ENCODE measurements at places on chromosomes 13 and 19.

GRCh38 chr19:12667731-12668302, 1.2 kb downstream of the WDR83 start:
- DNase-seq: no peak

- no peak for DNase-seq
Observed at GRCh38 chr19:10361569-10362011, 18.8 kb downstream of the TYK2 start.

- peak; percentile 54 for DNase-seq
Observed at GRCh38 chr19:17719730-17720400, 585 bp downstream of the MAP1S start.

- DNase-seq: no peak
Observed at GRCh38 chr13:43326100-43326499, 302.7 kb downstream of the DNAJC15 start.

DNA sequence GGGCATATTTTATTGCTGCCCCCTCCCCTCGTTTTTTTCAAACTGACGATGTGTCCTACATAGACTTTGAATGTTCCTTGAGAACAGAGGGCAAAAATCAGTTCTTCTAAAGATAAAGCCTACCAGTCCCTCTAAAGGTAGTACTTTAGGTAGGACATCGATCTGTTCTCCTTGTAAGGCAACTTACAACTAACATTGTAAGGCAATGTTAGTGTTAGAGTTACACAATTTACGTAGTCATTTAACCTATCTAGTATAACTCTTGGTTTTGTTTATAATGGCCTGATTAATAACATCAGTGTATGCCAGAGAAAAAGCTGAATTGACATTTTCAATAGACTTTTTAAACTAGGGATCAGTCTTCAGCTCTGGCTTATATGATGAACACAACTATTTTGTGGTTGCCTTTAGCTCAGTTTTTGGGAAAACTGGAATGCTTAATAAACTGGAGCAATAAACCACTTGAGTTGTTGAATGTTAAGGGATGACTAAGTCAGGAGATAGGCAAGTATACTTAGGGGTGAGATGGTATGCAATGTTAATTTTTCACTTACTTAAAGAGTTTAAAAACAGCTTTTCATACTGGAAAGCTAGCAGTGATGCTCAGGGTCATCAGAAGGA, 2.2 kb downstream of the NDFIP2 start:
- DNase-seq: no peak

DNA sequence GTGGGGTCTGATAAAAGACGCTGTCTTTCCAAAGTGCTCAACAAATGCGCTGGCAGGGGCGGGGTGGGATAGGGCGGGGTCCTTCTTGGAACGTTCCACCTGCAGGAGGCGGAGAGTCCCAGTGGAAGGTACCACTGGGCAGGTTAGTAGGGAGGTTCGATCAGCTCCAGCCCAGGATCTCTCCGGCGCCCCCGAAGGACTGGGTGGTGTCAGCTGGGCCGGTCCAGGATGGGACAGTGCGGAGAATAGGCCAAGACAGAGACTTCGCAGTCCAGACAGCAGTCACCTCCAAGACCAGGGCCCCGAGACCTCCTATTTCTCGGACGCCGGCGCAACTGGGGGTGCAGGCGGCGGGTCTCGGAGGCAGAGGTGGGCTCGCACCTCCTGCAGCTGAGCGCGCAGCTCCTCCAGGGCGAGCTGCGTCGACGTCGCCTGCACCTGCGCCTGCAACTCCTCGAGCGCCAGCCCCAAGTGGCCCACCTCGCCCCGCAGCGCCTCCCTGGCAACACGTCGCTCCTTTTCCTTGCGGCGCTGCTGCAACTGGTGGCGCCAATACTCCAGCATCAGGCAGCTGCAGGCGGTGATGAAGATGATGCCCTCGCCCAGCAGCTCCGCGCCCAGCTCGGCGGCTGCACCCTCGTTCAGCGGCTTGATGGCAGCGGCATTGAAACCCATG, 21.6 kb downstream of the VASP start:
- peak; percentile 40 for DNase-seq

- no peak for DNase-seq
Observed at GRCh38 chr13:81848291-81848690, 1507.4 kb upstream of the SPRY2 start.

GRCh38 chr13:29994911-29995595, 144.6 kb upstream of the UBL3 start:
- no peak for DNase-seq

DNA sequence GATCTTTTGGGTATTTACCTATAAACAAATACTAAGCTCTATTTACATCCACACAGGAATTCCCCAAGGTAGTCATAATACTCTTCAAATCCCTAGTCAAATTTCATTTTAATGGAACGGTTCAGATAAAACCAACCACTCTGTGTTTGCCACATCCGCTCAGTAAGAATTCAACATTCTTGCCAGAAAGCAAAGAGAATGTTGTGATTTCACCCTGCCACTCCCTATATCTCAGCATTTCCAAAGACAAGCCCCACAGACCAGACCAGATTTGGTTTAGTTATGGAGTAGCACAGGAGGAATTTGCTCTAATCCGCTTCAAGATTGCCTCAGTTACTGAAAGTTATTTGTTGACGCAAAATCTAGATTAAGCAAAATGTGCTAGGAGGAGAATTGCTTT, 105.6 kb upstream of the SERP2 start:
- no peak for DNase-seq

- DNase-seq: no peak
Observed at GRCh38 chr13:90420683-90421082, 926.8 kb upstream of the MIR17HG start.

DNA sequence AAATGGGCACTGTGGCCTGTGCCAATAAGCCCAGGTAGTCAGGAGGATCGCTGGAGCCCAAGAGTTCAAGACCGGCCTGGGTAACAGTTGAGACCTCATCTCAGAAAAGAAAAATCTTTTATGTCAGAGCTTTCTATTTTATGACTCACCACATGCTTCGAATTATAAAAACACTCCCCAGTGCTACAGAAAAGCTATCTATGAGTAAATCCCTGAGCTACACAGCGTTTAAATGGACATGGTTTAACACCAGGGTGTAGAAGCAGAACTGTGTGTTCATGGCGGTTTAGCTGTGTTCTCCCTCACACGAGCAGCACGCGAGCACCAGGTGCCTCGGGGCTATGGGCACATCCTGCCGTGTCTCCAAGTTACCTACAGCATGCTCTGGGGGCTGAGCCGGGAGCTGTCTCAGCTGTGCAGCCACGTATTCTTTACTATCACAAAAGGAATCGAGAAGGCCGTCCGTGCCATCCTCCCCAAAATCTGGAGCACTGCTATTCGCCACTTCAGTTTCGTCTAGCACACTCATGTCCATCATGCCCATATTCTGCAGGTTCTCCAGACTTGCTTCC, 6.7 kb downstream of the SAFB2 start:
- no peak for DNase-seq

- DNase-seq: no peak
Observed at GRCh38 chr19:4984106-4984380, 15.1 kb downstream of the KDM4B start.

GRCh38 chr13:39144941-39145533, 106.8 kb downstream of the NHLRC3 start:
- peak; percentile 49 for DNase-seq

GRCh38 chr13:97255515-97256021, 33.4 kb downstream of the MBNL2 start:
- no peak for DNase-seq

- DNase-seq: no peak
Observed at GRCh38 chr13:112012016-112012704, 54.8 kb upstream of the SOX1 start.

- DNase-seq: no peak
Observed at GRCh38 chr13:60538566-60538965, 141.5 kb downstream of the TDRD3 start.

DNA sequence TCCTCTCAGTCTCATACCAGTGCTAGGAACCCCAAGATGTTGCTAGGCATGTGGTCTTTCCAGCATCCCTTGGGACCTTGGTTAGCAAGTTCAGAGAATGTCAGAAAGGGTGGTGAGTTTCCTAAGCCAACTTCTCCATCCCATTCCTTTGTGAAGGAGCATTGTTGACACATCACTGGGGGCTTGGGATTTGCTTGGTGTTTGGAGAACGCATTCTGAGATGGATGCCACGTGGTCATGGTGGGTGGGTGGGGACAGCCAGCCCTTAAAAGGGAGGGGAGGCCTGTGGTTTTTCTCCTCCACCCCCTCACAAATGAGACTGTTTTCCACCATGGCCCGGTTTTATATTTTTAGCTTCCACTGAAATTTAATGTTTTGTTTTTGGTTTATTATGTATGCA, 83.3 kb upstream of the ZNF536 start:
- no peak for DNase-seq

DNA sequence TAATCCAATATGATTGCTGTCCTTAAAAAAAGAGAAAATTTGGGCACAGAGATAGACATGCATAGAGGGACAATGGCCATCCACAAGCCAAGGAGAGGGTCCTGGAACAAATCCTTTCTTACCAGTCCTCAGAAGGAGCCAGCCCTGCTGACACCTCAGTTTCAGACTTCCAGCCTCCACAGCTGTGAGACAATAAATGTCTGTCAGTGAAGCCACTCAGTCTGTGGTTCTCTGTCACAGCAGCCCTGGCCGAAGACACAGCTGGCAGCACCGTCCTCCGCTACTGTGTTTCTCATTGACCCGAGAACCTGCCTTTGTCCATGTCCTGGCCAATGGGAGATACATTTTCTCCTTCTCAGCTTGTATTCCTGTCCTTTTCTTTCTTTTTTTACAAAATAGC, 207.9 kb downstream of the TM9SF2 start:
- DNase-seq: no peak

GRCh38 chr19:35673121-35673804, 6.9 kb downstream of the UPK1A start:
- DNase-seq: peak; percentile 73

DNA sequence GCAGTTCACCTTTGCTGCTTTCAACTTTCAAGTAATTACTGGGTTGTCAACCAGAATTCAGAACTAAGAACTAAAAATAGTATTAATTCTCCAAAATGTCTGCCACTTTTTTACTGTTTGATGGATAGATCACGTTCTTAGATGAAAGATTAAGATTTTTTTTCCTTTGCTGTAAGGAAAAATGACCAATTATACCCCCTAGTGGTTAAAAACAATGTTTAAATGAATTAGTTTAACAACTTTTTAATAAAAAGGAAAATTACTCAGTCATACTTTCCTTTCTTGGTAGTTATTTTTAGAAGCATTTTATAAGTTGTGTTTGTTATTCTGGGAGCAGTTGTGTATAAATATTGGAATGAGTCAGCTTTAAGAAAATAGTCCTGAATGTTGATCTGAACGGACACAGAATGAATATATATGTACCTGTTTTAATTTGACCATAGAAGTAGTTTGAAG, 4.6 kb downstream of the TM9SF2 start:
- DNase-seq: no peak

All from activated CD4-positive, alpha-beta T cell treated with anti-CD3 and anti-CD28 coated beads for 48 hours (primary cell).